Muscle of leg (tissue), 16 donors: ENCODE measurements at places on chromosomes 16 and 17.
A peak's percentile ranks its signal among the peaks of the same experiment; 100 is the strongest.

DNA sequence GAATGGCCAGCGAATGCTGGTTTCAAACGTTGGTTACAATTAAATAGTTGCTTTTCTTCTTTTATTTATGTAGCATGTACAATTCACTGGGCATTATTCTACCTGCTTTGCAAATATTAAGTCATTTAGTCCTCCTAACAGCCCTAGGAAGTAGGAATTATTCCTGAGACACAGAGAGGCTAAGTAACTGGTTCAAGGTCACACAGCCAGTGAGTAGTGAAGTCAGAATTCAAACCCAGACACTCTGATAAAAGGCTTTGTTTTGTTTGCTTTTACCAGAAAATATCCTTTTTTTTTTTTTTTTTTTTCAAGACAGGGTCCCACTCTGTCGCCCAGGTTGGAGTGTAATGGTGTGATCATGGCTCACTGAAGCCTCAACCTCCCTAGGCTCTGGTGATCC is 2.2 kb downstream of the CRHR1 start:
- no peak for DNase-seq

DNA sequence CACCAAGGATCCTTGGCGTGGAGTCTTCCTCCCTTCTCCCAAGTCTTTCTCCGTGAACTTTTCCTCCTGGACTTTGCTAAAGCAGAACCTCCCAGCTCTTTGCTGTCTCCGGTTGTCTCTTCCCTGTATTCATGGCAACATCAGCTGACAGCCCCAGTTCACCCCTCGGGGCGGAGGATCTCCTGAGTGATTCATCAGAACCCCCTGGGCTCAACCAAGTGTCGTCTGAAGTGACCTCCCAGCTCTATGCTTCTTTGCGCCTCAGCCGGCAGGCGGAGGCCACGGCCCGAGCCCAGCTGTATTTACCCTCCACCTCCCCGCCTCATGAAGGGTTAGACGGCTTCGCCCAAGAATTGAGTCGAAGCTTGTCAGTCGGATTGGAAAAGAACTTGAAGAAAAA is 943 bp downstream of the CNTROB start:
- DNase-seq: peak; percentile 54

DNA sequence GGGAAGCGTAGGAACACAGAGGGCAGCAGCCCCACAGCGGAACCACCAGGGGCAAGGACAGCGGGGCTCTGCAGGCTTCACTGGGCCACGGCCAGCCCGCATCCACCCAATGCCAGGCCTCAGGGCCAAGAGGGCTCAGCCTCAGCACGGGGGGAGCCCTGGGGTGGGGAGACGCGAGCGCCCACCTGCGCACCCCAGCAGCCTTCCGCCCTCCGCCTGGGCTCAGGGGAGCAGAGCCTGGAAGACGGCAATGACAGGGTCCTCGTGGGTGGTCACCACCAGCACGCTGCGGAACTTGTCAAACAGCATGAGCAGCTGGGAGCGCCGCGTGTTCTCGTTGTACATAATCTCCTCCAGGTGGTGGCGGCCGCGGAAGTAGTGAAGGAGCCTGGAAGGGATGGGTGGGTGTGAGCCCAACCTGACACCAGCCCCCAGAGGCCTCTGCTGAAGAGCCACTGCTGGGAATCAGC is 8.5 kb downstream of the MPG start:
- no peak for DNase-seq

DNA sequence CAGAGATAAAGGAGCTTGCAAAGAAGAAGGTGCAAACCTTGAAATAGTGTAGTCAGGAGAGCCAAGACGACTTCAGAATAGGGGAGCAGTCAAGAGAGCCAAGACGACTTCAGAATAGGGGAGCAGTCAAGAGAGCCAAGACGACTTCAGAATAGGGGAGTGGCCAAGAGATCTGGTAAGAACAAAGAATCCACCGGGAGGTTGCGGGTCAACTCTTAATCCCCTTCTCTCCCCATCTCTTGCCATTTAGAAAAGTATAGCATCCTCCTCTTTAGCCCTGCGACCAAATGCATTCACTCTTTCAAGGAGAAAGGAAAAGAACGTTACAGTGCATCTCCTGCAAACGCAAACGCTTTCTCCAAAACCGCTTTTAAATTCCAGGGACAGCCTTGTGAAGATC is 713 bp downstream of the KNOP1 start:
- DNase-seq: no peak

DNA sequence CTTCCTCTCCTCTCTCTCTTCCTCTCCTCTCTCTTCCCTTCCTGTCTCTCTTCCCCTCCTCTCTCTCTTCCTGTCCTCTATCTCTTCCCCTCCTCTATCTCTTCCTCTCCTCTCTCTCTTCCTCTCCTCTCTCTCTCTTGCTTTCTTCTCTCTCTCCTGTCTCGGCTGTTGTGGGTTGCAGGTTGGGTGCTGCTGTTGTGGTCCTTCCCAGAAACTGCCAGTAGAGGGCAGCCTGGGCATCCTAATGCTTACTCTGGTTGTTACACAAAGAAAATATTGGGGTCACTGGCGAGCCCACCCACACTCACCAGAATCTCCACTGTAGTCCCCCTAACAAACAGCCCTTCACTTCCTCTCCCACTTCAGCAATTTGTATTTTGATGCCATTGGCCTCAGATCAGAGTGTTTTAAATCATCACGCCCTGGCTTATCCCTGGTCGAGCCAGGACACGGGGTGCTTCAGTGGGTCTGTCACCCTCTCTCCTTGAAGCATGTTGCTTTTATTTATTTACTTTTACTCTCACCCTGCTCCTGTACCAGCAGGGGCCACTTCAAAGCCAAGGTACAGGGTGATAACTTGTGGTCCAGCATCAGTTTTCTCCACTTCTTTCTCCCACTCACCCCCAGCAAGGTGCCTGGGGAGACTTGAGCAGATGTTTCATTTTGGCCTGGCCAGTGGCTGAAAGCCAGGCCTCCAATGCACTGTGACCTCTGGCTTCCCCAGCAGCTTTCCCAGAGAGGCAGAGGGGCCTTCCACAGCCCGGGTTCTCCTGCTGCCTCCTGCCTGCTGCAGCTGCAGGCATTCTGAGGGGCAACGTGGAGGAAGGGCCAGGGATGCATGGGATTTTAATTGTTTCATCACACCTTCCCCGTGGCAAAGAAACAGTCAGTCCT is 4.7 kb upstream of the MMP15 start:
- peak; percentile 67 for DNase-seq

GRCh38 chr16:55568207-55568606 is 1.7 kb downstream of the CAPNS2 start:
- DNase-seq: peak; percentile 69
